Esophagus squamous epithelium (tissue), 5 donors: ENCODE measurements at places on chromosomes 7 and 10.

GRCh38 chr7:33554576-33554975, 350.8 kb upstream of the BMPER start:
- DNase-seq = no peak

GRCh38 chr7:30683306-30683705, 1.1 kb upstream of the CRHR2 start:
- DNase-seq = no peak

- DNase-seq = no peak
Observed at GRCh38 chr7:21154614-21155013, 273.3 kb upstream of the SP4 start.

GRCh38 chr7:90766814-90767564, 170.9 kb downstream of the CDK14 start:
- DNase-seq = no peak

DNA sequence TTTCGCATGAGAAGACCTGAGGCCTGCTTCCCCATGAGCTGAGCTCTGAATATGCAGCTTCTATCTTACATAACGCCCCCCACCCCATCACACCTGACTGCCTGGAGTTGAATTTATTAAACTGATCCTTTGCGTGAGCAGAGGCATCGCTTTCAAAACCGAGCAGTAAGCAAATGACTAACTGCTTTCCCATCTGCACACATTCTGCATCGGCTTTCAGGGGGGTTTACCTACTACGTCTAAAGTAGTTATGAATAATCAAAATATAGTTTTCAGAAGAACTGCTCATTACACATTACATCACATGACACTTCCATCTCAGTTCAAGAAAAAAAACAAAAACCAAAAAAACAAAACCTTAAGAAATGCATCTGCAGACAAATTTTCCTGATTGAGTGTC, 54.7 kb upstream of the EGR2 start:
- DNase-seq = no peak

GRCh38 chr10:30752481-30752881, 122.9 kb upstream of the LYZL2 start:
- DNase-seq = no peak

DNA sequence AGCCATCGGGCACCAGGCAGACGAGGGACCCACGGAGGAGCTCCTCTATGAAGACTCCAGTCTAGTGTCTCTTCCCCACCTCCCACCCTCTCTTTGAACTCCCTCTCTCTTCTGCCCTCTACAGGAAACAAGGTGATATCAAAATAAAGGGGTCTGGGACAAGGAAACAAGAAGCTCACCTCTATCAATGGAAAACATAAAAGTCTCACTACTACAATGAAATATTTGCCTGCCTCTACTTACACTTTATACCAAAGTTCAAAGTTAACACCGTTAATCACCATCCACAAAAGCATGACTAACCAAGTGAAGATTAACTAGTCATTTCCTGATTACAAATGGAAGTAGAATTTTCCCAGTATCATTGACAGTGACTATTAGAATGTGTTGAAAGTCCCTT, 82.2 kb downstream of the PARD3 start:
- DNase-seq = no peak

DNA sequence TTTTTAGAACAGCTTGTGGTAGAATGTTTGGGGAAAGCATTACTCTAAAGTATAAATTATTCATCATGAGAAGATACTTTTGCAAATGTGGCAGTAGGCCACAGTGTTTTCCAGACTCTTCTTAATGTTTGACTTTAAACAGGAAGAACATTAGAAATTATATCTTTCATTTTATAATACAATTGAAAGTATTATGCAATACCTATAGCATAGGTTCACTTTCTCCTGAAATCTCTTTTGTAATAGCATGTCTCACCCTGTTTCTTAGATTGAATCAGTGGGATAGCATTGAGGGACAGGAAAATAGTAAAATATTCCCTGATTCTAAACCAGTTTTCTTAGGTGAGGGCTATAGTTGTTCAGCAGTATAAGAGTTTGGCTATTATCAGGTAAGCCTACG, 23.1 kb downstream of the ANKIB1 start:
- DNase-seq = no peak

DNA sequence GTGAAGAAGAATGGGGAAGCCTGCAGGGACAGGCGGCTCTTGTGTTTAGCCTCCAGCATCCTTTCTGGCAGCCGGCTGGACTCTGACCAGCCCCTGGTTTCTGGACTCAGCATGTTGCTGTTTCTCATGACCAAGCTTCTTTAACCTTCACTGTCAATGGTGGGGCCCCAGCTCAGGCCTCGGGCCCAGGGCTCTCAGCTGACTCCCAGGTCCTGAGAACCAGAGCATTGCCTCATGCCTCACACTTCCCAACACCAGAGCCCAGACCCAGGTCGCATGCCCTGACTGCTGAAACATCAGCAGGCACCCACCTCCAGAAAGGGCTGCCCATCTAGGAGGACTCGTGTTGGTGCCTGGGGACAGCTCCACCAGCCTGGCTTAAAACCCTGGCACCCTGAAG, 34.8 kb upstream of the FGFR2 start:
- DNase-seq = no peak

DNA sequence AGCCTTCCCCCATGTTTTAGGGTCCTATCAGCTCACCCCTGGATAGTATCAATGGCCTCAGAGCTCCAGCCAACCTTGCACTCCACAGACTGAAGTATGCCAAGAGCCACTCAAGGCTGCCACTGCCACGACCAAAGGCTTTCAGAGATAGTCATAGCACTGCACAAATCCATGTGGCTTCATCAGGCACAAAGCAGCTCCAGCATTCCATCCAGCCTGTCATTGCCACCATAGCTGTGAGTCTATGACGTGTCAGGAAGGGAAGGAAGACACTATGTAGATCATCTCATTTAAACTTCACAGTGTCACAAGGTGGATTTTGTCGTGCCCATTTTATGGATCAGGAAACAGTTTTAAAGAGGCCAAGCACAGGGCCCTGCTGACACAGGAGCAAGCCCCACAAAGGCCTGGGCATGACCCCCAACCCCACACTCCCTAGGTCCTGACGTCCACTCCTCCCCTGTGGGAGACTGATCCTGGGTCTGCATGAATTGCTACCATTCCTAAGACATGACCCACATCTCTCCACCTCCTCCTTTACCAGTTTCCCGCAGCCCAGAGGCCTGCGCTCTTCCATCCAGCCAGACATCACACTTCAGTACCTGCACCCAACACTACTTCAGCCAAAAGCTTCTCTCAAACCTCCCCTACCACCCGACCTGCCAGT, 119.4 kb downstream of the DIP2C start:
- no peak for DNase-seq

GRCh38 chr10:1141261-1141660, 85.1 kb downstream of the WDR37 start:
- no peak for DNase-seq

- no peak for DNase-seq
Observed at GRCh38 chr7:101127460-101128039, 646 bp downstream of the SERPINE1 start.

DNA sequence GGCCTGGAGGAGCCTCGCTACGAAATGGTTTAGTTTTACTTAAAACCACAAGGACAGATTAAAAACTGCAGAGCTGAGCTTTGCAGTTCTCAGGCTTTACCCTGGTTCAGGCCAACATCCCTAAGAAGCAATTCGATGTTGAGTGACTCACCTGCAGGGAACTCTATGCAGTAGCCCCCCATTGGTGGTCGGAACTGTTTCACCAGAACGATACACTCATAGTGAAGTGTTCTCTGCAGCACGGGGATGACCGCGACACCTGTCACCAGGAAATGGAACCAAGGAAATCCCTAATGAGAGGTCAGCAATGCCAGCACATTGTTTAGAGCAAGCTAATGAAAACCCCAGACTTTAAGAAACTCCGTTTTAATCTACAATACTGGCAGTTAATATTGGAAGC, 18.0 kb downstream of the NUDT5 start:
- no peak for DNase-seq

DNA sequence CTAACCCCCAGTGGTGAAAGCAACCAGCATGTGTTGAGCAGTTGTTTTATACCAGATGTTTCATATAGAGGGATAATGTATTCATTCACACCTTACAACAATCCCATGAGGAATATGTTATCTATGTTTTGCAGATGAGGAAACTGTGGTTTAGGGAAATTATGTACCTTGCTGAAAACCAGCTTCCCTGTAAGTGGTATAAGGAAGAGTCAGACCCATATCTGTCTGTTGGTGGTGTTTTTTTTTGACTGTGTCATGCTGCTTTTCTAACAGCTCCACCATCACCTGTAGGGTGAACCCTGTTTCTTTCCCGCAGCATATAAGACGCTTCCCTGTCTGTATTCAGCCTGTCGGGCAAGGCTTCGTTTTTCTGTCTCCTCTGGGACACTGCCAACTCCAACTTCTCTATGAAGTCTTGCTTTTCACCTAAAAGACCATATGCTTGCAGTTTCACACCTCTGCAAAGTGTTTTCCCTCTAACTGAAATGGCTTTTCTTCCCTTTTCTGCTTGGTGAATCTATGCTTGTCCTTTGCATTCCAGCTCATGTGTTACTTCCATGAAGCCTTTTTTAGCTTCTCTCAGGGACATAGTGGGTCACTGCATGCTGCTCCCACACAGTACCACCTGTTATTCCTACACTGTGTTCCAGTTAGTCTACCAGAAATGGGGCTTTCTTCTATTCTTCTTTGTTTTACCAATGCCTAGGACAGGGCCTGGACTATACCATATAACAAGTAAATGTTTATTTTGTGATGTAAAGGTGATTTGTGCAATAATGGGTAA, 92.8 kb downstream of the ST7 start:
- no peak for DNase-seq

- no peak for DNase-seq
Observed at GRCh38 chr7:38189231-38189938, 11.3 kb downstream of the STARD3NL start.

- no peak for DNase-seq
Observed at GRCh38 chr10:113381416-113381815, 171.4 kb upstream of the HABP2 start.

DNA sequence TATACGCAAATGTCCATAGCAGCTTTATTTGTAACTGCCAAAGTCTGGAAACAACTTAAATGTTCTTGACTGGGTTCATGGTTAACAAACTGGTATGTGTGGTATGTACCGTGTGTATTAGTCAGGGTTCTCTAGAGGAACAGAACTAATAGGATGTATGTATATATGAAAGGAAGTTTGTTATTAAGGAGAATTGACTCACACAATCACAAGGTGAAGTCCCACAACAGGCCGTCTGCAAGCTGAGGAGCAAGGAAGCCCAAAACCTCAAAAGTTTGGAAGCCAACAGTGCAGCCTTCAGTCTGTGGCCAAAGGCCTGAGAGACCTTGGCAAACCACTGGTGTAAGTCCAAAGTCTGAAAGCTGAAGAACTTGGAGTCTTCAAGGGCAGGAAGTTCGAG, 66.8 kb downstream of the TMEM168 start:
- DNase-seq = no peak

GRCh38 chr10:73634421-73634820, 6.9 kb downstream of the MYOZ1 start:
- no peak for DNase-seq

DNA sequence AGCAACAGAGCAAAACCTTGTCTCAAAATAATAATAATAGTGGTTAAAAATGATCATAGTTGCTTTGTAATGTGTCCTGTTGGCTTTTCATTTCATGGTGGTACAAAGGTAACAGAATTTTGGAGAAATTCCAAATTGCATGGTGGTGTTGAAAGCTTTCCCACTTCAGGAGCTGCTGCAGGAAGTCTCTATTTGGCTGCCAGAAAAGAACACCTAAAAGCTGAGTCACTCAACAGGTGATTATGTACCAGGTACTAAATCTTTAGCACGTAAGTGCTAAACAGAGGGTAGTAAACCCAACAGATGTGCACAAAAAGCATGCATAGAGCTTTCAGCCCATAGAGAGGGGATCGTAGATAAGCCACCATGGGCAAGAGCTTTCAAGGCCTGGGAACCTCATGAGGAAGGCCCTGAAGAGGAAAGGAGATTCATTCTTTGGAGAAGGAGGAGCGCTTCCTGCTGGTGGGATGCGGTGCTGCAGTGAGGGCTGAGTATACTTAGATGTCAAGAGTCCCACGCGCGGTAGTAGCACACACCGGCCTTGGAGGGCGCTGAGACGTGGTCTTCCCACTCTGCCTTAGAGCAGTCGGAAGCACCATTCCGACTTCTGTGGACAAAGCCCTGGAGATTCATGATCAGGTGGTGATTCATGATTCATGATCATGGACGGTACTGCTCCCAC, 118.7 kb downstream of the RALA start:
- DNase-seq = no peak

GRCh38 chr7:66198956-66199355, 6.2 kb upstream of the TPST1 start:
- DNase-seq = no peak

DNA sequence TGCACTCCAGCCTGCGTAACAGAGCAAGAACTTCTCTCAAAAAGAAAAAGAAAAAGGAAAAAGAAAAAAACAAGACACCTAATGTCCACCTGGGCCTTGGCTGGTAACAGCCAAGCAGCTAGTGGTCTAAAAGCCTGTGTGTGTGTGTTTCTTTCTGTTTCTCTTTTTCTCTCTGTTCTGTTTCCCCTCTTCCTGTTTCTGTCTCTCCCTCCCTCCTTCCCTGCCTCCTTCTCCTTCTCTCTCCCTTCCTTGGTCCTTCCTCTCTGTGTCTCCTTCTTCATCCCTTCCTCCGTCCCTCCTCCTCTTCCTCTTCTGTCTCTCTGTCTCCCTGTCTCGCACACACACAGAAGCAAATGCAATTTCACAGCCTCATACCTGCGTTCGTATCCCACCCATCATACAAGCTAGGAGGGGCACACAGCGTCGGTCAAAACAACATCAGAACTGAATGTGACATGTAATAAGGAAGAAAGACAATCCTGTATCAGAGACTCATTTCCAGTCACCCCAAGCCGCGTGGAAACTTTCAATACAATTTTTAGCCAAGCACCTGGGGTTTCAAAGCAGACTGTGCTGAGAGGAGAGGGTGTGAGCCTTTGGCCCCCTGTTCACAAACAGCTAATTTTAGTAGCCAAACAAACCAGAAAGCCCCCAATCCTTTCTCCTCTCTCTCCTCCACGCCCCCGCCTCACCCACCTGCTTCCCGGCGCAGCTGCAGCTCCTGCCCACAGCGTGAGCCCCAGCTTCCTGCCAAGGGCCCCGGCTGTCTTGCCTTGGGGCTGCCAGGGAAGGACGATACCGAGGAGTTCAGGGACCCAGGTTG, 50.2 kb upstream of the GNA12 start:
- DNase-seq = no peak

DNA sequence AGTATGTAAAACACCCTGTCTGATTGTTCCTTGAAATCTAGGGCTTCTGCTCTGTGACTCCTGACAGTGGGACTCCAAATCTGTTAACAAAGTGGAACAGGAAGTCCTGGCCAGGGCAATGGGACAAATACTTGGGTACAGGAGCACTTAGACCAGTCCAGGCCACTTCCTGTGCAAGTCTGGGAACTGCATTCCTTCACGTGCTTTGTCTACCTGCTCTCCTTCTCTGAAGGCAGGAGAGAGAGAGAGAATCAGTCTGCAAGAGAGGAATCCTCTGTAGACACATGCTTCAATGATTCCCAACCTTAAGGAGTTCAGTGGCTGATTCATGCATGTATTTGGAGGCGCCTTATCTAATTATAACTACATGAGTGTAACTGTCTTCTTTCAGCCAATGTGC, 530.2 kb downstream of the GATA3 start:
- no peak for DNase-seq

DNA sequence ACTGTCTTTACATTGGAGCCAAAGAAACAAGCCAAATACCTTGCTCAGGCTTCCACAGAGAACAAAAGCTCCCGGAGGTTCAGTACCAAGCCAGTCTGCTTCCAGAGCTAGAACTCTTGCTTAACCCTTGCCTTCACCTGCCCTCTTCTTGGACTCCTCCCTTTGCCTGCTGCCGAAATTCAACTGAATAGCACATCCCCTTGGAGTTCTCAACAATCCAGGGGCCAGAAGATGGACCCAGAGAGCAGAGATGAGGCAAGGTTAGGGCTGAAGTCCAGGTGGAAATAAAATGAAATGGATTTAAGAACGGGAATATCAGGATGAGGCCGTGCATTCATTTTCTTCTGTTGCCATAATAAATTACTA, 876 bp upstream of the PIK3AP1 start:
- no peak for DNase-seq
